Stimulated activated CD8-positive, alpha-beta memory T cell treated with anti-CD3 and anti-CD28 coated beads, Interleukin-2, amount 100 ng/mL, for 1 hour (primary cell): ENCODE measurements at places on chromosomes 1 and 21.

GRCh38 chr1:178566187-178566586 is 53.3 kb downstream of the TEX35 start:
- no peak for DNase-seq

DNA sequence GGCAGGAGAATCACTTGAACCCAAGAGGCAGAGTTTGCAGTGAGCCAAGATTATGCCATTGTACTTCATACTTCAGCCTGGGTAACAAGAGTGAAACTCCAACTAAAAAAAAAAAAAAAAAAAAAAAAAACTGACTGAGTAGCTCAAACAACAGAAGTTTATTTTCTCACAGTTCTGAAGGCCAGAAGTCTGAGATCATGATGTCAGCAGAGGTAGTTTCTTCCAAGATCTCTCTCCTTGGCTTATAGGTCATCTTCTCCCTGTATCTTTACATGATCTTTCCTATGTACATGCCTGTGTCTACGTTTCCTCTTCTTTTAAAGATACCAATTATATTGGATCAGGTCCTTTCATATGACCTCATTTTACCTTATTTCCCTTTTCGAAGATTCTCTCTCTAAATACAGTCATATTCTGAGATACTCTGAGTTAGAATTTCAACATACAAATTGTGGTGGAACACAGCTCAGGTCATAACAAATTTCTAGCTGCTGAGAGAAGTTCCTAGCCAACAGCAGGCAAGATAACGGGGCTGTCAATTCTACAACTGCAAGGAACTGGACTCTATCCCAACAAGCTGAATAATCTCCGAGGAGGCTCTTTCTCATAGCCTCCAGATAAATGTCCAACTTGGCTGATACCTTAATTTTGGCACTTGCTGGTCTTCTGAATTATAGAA is 187.7 kb upstream of the ADAMTS5 start:
- no peak for DNase-seq

DNA sequence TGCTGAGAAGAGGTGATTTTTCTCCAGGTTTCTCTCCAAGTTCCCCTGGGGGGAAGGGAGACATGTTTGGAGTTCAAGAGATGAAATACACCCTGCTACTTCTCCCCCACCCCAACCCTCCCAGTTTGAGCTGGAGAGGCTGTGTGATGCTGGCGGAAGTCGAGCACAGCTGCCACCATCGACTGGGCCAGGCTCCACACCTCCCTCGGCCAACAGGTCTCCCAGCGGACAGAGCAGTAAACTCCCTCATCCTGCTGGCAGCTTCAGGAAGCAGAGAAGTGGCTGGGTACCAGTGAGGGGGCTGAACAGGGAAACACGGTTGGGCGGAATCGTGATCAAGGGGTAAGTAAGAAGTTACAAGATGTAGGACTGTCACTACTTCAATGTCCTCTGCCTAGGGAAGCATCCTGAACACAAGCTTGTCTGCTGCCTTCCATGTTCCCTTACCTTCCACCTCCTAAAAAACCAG is 6.6 kb upstream of the NHLH1 start:
- no peak for DNase-seq

DNA sequence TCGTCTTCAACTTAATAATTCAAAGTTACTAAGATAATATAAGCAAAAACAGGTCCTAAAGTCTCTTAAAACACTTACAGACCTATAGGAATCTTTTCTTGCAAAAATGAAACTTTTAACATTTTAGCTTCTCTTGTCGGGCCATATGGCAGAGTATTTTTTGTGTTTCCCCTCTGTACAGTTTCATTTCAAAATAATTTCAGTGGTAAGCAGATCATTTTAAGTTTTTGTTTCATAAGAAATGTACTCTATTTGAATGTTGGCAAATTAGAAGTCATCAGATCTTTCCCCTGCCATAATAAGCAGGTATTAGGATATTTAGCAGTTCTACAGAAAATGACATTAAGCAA is 37.9 kb downstream of the RGL1 start:
- no peak for DNase-seq

- no peak for DNase-seq
Observed at GRCh38 chr21:21200103-21200938, 202.1 kb downstream of the NCAM2 start.

DNA sequence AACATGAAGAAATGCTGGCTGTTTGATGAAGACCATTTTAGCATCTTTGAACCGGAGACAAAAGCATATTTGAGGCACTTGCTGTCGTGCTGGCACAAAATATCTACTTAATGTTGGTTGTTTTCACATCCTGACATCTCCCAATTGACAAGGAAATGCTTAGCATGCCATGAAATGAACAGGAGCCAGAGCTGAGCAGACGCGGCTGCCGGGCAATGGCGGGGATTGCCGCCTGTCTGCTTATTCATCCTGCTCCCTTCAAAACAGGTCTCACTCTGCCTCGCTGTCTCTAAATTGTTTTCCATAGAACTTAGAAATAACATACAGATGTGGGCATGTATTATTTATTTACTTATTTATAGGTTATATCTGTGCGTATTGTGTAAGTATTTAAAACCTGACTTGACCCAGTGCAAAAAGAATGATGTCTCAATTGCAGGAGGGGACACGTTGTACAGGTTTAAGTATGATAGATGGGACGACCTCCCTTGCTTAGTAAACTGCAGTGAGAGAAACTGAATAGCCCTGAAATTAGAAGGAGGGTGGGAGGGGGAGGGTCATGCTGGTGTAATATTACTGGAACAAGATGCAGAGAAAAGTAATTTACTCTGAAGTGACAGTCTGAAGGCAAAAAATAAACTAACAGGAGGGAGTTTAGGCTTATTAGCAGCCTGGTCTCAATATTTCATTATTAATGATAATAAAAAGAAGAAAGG is 590.4 kb upstream of the PLXNA2 start:
- no peak for DNase-seq

DNA sequence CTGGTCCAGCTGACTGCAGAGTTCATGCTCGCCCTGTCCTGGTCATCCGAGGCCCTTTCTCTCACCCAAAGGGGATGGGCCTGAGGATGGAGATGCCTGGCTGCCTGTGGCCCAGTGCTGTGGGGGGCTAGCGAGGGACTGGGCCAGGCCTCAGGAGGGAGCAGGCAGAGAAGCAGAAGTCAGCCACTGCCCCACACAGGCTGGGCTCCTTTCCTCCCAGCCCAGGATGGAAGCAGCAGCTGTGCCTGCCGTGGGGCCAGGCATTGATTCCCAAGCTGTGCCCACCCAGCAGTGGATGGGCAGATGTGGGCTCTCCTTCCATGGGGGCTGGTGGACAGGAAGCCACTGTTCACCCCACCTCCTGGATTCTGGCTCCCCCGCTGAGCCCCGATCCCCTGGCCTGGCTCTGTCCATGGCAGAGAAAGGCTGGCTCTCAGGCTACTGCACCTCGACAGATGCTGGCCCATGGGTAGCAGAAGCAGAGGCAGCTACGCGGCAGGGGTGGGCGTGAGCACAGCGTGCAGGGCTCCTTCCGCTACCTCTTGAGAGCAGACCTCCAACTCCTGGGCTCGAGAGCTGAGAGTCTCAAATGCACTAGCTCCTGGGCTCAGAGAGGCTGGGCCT is 24.6 kb downstream of the RUNX3 start:
- no peak for DNase-seq

- no peak for DNase-seq
Observed at GRCh38 chr1:200693327-200693726, 23.6 kb upstream of the DDX59 start.

DNA sequence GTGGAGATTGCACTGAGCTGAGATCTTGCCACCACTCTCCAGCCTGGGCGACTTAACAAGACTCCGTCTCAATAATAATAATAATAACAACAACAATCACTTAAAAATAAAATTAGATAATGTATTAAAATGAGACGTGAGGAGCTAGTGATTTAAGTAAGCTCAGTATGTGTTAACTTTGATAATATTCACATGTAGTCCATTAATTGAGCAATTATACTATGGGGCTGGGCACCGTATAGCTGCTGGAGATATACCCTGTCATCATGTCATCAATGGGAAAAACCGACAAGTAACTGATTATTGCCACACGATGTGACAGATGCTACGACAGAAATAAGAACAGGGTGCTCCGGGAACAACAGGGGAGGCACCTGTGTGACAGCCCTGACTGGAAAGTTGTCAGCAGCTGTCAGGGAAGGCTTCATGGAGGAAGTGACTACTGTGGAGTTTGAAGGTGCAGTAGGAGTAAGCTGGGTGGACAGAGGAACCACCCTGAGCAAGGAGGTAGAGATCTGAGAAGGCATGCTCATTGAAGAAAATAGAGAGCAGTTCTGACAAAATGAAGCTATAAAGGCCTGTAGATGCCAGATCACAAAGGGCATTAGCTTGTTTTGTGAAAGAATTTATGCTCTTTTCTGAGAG is 924 bp upstream of the CAMSAP2 start:
- no peak for DNase-seq

- no peak for DNase-seq
Observed at GRCh38 chr1:43958351-43959255, 11.2 kb upstream of the DPH2 start.

DNA sequence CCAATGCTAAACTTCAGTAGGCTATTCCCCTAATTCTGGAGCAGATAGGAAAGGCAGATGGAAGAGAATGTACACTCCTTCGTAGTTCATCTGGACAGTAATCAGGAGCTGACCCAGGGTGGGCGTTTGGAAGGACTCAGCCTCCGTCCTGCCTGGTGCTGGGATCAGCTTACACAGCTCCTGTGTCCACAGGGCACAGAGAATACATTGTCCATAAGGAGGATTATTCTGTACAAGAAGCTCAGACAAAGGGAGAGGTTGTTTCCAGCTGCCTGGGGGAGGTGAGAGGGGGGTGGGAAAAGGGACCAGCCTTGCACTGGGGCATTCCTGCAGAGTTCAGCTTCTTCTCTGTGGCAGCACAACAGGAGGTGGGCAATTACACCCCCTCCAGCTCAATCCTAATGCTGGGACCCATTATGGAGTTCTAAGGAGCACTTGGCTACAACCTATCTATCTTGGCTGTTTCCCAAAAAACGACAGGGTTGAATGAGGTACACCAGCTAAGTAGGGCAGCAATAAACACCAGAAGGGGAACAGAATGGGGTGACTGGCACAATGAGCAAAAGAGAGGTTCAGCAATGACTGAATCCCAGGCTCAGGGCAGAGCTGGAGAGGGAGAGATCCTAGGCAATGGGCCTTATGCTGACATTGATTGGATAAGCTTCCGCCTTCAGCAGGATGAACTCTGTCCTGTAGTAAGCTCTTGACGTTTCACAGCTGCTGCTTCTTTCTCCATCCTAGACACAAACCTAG is 7.4 kb downstream of the MED8 start:
- no peak for DNase-seq

- no peak for DNase-seq
Observed at GRCh38 chr1:54615531-54616279, 7.6 kb downstream of the FAM151A start.

- DNase-seq: no peak
Observed at GRCh38 chr1:84693785-84694184, 3.5 kb upstream of the SSX2IP start.
